ENCODE measurements at places on chromosomes 3 and 15.

DNA sequence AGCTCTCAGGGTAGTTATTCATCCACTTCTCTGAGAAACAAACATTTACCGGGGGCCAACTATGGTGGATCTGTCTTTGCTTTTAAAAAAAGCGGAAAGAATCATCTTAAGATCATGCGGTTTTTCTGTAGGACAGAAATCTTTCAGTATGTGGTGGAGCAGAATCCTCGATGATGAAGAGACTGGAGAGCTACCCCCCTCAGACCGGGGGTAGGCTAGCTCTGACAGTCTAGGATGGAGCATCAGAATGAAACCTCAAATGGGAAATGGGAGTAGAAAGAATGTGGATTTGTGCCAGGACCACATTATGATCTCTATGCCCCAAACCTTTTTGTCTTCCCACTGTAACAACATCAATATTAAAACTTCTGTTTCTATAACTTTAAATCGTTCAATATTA is 30.3 kb downstream of the TPRG1 start:
- no peak for DNase-seq

- no peak for DNase-seq
Observed at GRCh38 chr15:63772520-63772919, 61.2 kb downstream of the HERC1 start.

DNA sequence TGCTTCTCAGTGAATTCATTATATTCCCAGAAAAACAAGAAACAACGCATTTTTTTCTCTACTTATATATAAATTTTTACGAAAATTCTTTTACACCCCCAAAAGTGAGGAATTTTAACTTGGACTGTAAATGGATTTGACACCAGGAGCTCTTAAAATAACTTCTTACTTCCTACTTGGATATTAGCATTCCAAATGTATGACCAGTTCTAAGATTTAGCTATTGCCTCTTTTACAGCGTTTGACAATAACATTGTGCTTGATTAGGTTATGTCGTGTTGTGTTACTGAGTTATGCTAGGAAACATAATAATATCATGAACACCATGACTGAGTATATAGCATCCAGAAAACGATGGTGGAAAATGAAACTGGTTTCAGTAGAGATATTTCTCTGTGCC is 177.0 kb downstream of the CNTN6 start:
- no peak for DNase-seq

- no peak for DNase-seq
Observed at GRCh38 chr15:89367485-89368451, 33.1 kb upstream of the POLG start.

GRCh38 chr3:138812806-138813205 is 21.9 kb downstream of the PIK3CB start:
- no peak for DNase-seq

- no peak for DNase-seq
Observed at GRCh38 chr15:68052431-68052830, 1.7 kb upstream of the PIAS1 start.

DNA sequence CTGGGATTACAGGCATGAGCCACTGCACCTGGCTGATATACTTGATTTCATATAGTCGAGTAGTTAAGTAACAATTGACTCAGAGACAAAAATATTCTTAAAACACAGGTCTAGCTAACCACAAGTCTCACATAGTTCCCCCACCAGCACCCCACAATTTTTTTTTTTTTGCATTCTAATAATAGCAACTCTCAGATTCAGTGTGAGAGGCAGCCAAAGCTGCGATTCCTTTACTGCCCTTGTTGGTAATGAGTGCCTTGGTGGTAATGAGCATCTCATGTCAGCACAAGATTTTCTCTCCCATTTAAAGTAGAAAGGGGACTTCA is 72.5 kb downstream of the WWTR1 start:
- DNase-seq, result no peak

- no peak for DNase-seq
Observed at GRCh38 chr15:95025924-95026728, 794.8 kb downstream of the MCTP2 start.

Measured in cortex of kidney (tissue), 1 donor.